SW480 (cell line): ENCODE measurements at places on chromosomes 5 and 9.
A peak's percentile ranks its signal among the peaks of the same experiment; 100 is the strongest.

DNA sequence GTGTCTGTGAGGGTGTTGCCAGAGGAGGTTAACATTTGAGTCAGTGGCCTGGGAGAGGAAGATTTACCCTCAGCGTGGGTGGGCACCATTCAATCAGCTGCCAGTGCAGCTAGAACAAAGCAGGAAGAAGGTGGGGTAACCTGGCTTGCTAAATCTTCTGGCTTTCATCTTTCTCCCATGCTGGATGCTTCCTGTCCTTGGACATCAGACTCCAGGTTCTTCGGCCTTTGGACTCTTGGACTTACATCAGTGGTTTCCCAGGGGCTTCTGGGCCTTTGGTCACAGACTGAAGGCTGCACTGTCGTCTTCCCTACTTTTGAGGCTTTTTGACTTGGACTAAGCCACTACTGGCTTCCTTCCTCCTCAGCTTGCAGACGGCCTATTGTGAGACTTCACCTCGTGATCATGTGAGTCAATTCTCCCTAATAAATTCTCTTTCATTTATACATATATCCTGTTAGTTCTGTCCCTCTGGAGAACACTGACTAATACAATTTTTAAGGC lies 38.1 kb downstream of the PBX3 start:
- DNase-seq = peak; percentile 62

GRCh38 chr5:80754900-80755299 lies 100.1 kb upstream of the DHFR start:
- no peak for DNase-seq

DNA sequence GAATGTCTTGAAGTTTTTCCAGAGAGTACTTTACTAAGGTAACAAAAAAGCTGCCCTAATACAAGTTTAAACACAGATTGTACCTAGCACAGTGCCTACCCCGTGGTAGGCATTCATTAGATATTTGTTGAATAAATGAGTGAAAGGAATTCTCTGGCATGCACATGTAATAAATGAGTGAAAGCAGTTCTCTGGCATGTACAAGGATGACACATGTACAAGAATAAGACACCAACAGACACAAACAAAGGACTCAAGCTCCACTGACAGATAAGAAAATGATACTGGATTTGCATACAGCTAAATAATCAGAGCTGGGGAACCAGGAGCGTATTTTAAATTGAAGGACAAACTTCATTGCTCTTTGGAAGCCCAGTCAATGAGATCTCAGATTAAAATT lies 535.8 kb downstream of the EFNA5 start:
- no peak for DNase-seq

DNA sequence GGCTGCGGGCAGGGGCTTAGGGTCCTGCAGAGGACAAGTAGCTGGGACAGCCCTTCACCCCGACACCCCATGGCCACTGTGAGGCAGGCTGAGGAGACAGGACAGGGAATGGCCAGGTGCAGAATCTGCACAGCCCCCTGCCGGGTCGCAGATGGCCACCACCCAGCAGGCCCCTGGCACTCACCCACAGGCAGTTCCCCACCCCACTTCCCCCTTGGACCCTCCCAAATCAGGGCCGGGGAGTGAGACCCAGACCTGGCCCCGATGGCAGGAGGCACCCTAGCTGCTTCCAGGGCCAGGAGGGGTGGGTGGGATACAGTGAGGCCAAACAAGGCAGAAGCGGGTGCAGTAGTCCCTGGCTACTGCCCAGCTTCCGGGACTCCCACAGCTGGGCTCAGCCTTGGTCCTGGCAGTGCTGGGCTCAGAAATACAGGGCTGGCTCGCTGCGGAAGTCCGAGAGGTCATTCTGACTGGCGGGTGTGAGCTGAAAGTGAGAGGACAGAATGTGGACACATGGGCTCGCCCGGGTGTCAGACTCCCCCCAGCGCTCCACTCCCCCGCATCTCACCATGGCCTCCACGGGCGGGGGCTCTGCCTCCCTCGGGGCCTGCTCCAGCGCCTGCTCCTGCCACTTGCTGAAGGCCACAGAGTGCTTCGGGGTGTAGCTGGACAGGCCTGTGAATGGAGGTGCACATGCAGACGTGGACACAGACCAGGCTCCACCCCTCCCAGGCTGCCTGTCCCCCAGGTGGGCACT lies 3.4 kb downstream of the SSNA1 start:
- DNase-seq = no peak

GRCh38 chr9:134622896-134623257 lies 18.7 kb upstream of the COL5A1 start:
- no peak for DNase-seq

- DNase-seq = no peak
These were observed 24.2 kb upstream of the ANKRD33B start for GRCh38 chr5:10539687-10539998.

DNA sequence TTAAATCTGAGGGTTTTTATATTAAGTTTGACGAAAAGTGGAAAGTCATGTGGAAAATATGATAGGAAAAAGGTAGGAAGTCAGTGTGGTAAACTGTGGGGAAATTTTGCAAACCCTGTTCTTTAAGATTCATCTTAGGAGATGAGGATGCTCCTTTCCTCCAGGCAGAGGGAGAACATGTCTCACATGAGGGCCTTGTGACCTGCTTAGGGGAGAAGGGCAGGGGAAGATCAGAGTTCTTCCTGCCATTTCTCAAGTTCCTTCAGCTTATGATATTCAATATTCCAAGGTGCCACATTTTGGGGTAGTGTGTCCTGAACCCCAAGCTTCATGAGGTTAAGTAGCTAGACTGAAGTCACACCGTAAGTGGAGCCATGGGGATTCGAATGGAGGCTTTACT lies 53.7 kb downstream of the MAPKAP1 start:
- no peak for DNase-seq

GRCh38 chr5:109819878-109820277 lies 130.2 kb downstream of the MAN2A1 start:
- DNase-seq = no peak

DNA sequence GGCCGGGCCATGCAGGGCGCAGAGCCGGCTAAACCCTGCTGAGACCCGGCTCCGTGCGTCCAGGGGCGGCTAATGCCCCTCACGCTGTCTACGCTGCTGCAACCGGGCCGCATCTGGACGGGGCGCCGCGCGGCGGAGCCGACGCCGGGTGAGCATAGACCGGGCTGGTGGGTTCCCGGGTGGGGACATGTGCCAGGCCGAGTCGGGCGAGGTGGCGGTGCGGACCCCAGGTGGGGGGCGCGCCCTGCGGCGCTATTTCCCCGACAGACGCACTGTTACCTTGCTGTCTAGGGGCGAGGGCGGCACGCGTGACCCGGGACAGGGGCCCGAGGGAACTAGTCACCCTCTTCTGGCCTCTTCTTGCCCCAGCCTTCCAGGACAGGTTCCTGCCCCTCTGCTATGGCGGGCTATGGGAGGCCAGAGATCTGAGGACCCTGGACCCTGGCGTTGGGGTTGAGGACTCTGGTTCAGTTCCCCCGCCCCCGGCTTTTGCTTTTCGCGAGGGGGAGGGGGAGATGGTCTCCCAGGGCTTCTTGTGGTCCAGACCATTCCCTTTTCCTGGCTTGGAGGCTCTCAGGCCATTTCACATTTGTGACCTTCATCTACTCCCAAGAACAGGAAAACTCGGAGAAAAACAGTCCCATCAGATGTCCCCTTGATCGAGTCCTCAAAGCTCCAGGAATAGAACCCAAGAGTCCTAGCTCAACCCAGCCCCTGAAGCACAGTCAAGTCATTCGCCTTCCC lies 536 bp downstream of the SLC27A4 start:
- peak; percentile 24 for DNase-seq

DNA sequence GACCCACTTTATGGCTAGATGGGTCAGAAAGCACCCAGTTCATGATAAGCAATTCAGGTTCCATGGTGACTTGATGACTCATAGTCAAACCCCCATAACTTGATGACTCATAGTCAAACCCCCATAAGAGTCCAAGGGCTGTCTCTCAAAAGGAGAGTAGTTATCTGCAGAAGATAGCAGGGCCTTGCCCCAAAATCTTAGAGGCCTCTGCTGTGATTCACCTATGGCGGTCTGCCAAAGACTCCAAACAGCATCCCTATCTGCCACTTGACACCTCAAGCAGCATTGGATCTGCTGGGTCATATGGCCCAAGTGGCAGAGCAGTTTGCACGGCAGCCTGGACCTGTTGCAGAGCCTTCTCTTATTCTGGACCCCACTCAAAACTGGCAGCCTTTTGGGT lies 395.2 kb upstream of the KIF2A start:
- no peak for DNase-seq

GRCh38 chr9:14173713-14174112 lies 140.2 kb downstream of the NFIB start:
- no peak for DNase-seq

DNA sequence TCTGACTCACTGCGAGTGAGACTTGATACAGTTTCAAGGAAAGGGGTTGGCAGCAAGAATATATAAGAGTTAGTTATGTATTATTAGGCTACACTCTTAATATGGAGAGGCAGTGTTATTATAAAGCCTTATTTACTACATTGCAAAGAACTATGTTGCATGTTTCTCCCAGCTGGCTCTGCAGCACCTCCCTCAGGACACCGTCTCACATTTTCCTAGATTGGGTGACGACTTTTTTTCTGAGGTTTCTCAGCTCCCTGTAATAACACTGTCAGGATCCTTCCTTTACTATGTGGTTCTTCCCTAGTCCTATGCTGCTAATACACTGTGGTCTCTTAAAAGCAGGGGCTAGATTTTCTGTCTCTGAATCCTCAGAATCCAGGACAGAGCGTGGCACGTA lies 153.7 kb downstream of the INSYN2B start:
- no peak for DNase-seq

GRCh38 chr5:72572236-72572765 lies 65.1 kb upstream of the ZNF366 start:
- no peak for DNase-seq

- DNase-seq = no peak
These were observed 36.7 kb upstream of the ASS1 start for GRCh38 chr9:130407916-130408663.

GRCh38 chr9:126495411-126496180 lies 118.1 kb upstream of the LMX1B start:
- DNase-seq = no peak

DNA sequence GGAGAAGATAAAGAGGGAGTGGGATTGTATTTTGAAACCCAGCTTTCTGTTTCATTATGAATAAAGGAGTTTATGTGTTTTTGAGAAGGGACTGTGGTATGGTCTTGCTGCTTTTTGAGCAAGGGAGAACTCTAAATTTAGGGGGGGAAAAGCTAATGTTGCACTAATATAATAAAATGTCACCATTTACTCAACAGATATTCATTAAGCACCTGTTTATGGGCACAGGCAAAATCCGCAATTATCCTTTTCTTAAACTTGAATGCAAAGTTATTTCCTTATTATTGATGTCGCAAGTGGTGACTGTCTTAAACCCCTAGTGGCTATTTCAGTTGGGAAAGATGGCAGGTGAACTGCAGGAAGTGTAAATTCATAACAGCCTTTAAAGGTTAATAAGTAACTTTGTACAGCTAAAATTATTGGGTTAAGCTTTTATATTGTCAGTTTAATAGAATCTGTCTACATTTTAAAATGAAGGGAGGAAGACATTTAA lies 1.5 kb downstream of the CDC42SE2 start:
- DNase-seq = peak; percentile 79

DNA sequence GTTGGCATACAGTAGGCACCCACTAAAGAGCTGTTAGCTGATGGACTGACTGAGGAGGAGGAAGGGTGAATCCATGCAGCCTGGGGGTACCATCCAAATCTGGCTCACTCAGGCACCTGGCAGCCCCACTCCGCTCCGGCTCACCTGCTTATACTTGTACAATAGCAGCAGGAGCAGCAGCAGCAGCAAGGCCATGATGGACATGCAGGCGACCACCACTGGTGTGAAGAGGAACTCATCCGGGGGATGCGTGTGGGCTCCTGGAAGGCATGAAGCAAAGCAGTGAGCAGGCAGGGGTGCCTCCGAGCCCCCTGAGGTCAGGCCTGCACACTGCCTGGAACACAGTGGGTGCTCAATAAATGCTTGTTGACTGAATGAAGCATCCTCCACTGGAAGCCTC lies 18.3 kb downstream of the CSF1R start:
- DNase-seq = no peak

GRCh38 chr5:1101961-1102713 lies 9.7 kb downstream of the SLC12A7 start:
- no peak for DNase-seq

DNA sequence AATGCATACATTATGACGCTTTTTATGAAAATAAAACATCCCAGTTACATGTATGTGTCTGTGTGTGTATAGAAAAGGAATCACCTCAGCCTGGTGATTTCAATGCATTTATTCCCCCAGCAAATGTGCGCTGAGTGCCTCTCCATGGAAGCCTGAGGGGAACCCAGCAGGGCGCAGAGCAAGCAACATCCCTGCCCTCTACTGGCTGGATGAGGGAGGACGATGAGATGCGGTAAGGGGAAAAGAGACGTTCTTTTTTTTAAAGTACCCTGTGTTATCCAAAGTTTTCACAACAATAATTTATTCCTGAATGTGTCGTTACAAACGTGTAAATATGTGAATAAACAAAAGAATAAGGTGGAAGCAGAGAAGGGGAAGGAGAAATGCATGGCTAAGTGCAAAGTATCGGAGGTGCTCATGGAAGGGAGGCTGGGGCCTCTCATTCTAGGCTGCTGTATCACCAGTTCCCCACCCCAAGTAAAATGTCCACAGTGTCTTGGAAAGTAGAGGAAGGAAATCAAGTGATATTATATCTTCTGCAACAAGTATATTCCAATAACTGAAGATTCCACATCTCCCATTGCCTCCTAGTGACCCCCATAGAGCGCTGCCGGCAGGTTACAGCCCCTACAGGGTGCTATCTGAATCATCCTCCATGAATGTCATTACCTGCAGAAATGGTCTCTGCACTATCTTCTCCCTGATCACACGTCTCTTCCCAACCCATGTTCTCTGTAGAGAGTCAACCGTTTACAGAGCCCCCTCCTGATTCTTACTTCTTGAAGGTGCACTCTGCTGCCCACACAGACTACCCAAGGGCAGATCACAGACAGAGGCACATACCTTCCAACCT lies 13.0 kb upstream of the ABLIM3 start:
- DNase-seq = peak; percentile 49

- DNase-seq = no peak
These were observed 132.6 kb downstream of the PDZD2 start for GRCh38 chr5:31771500-31771899.

DNA sequence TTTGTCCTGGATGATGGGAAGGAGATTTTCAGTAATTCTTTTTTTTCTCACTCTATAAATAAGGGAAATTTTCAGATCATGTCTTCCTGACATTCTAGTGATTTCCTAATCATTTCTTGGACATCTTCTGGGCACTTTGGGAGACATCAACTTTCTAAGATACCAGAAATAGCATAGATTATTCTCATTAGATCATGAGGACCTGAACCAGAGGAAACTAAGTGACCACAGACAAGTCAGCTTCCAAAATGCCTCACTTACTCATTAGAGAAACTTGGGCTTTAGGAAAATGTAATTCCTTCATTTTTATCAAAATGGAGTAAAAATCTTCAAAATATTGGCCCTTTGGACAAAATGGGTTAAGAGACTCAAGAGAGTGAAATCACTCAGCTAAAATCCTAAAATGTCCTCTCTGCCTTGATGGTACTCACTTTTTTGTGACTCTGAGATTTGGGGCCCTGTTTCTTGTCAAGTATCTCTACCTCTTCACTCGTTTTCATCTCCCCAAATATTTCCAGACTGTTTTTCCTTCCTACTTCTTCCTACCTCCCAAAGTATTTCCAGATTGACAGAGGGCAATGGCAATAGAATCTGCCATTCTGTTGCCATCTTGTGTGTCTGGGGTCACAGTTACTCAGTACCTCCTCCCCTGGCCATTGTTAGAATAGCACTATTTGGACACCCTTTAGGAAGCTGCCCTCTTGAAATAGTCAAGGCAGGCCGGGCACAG lies 194.5 kb downstream of the NR3C1 start:
- no peak for DNase-seq

- DNase-seq = peak; percentile 59
These were observed 23.7 kb downstream of the ACTL7A start for GRCh38 chr9:108885643-108886348.

- no peak for DNase-seq
These were observed 1352.9 kb upstream of the CDH9 start for GRCh38 chr5:28391277-28391676.
